Germinal center (tissue), 1 donor: ENCODE measurements at places on chromosomes 4 and X.

GRCh38 chr4:95798727-95799126 lies 41.2 kb upstream of the PDHA2 start:
- DNase-seq = no peak

DNA sequence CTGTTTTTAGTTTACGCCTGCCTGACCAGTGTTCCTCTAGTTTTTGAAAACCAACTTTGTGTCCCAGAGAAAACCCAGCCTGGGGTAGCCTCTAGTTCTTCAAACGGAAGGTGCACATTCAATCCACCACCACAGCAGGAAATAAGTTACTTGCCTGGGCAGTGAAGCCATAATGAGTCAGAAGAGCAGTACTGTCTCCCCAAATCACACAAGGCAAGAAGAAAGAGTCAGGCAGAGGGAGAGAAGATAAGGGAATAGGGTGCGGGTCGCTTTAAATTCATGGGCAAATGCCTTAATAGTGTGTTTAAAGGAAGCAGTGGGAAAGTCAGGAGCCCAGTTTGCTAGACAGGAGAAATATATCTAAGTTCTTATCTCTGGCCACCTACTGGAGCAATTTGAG lies 333.8 kb upstream of the GRIA3 start:
- no peak for DNase-seq

- no peak for DNase-seq
Measured at GRCh38 chr4:20351360-20352162, 99.9 kb downstream of the SLIT2 start.

- no peak for DNase-seq
Measured at GRCh38 chr4:8598391-8599090, 6.0 kb downstream of the CPZ start.

DNA sequence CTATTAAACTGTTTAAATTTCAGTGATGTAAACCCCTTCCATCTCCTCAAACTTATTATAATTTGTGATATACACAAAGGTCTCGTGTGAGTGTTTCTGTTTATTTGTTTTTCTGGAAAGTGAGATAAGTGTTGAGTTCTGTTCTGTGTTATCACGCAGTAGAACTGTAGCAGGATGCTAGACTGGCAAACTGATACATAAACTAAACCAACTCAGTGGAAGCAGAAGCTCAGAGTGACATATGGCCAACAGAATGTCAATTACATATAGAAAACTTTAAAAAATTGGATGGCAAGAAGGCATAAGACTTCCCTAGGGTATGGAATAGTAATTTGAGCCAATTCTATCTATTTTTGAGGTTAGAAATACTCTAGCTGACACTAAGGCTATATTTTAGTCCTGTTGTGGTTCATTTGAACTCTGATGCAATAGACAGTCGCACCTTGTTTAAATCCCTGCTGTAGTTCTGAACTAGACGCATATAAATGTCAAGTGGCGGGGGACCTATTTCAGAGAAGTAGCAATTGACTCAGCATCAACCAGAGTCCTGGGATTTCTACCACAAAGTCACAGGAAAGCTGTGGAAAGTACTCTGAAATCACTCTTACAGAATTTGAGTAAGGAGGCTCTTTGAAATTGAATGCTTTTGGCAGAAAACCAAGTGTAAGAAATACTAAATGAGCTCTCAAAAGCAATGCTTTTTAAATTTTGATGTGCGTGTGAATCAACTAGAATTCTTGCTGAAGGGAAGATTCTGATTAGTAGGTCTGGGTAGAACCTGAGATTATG lies 294.4 kb downstream of the INPP4B start:
- no peak for DNase-seq

- peak; percentile 70 for DNase-seq
Measured at GRCh38 chrX:48083212-48083611, 11.8 kb upstream of the ZNF630 start.

GRCh38 chr4:32180086-32180485 lies 1459.9 kb downstream of the PCDH7 start:
- DNase-seq = no peak

- DNase-seq = peak; percentile 47
Measured at GRCh38 chr4:85968945-85969819, 390.7 kb downstream of the MAPK10 start.

DNA sequence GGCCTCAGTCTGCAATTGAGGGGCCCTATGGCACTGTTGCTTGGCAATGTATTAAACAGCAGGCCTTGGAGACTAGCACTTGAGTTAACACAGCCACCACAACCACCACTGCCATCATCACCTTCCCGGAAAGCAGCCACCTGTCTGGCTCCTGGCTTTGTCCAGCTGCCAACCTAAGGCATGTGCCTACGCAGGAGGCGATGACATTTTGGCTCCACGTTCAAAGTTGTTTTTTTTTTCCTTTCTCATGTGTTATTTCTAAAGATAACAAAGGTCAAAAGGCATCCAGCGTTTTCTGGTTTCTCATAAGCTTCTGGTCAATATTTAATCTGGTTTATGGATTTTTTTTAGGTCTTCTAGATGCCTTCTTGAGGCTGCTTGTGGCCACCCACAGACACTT lies 7.5 kb downstream of the CLDN2 start:
- DNase-seq = no peak

GRCh38 chrX:106672527-106672926 lies 54.0 kb upstream of the RNF128 start:
- DNase-seq = no peak
